AG04450 (cell line): ENCODE measurements at places on chromosomes 11 and 22.

DNA sequence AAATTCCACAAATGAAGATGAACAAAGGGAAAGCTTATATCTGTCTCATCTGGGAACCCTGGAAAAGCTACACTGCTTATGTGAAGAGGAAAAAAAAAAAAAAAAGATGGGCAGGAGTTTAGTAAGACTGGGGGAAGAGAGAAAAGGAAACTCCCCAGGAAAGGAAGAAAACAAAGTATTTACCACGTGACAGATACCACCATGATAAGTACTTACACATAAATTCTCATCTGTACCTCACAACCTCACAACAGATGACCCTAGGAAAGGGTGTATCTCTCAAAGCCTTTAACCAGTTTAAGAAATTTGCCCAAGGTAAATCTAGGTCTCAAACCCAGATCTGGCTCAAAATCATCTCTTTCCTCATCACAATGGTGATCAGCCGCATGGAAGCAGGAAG is 77.1 kb downstream of the GAB2 start:
- DNase-seq: no peak

- DNase-seq: no peak
Measured at GRCh38 chr11:34827228-34827627, 89.0 kb downstream of the APIP start.

DNA sequence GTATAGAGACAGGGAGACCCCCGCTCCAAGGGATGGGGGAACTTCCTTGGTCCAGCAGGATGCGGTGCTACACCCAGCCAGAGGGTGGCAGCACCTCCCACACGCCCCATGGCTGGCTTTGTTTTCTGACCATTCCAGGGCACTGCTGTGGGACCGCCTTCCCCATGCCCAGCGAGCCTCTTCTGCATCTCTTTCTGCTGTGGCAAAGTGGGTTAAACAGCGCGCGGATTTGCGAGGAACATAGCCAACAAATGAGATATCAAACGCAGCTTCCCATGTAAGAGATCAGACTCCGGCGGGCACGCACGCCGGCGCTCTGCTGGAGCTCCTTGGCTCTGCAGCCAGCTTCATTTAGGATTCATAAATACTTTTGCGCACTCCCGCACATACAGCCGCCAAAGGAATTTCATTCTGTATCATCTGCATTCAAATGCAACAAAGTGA is 485.8 kb upstream of the CADM1 start:
- no peak for DNase-seq

GRCh38 chr11:46346886-46347636 is at the start of gene DGKZ:
Gene DGKZ, plus strand, starts transcription at chr11:46347463. Its CDS starts 197 bp downstream, at chr11:46347660.
- no peak for DNase-seq

- DNase-seq: peak; percentile 39
Measured at GRCh38 chr11:9688716-9689511, 25.0 kb downstream of the SWAP70 start.

DNA sequence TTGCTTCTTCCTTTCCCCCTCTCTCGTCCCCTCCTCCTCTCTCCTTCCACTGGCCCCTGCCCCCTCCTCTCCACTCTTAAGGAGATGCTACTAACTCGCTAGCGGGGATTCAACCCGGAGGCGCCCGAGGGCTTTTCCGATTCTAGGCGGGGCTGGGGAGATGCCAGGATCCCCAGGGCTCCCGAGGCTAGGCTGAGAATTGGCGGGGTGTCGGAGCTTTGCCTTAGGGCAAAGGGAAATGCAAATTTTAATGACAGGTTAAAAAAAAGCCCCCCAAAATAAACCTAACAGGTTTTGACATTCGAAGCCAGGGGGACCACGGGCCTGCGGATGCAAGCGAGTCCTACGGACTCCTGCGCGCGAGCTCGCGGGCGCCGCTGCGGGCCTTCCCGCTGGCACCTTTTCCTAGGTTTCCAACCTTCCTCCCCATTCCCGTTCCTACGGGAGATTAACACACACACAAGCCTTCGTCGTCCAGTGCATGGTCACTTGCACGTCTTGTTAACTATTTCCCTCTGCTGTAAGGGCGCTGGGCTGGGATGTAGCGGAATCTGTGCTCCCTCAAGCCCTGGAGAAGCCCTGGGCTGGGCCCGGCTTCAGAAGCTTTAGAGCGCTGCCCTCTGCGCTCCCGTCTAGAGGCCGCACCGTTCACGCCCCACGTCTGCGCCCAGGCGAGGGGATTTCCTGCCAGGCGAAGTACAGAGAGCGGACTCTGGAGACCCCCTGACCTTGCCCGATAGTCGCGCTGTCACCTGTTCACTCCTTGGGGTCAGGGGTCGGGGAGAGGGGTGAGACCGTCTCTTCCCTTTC is 729 bp upstream of the ALX4 start:
- no peak for DNase-seq

DNA sequence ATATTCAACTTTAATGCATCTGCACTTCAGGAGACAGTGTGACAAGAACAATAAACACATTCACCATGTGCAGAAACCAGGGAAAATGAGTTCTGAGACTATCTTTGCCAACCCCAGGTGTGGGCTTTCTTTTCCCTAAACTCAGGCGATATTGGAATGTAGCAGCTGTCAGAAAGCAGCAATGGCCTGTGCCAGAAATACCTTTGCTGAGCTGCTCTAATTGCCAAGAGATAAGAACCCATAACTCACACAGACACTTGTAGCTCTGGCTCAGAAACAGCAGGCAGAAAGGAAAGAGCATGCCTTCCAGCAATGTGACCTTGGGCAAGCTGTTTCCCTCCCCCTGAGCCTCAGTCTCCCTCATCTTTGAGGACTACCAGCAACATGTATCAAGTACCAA is 77.6 kb downstream of the PLEKHA7 start:
- DNase-seq: no peak

DNA sequence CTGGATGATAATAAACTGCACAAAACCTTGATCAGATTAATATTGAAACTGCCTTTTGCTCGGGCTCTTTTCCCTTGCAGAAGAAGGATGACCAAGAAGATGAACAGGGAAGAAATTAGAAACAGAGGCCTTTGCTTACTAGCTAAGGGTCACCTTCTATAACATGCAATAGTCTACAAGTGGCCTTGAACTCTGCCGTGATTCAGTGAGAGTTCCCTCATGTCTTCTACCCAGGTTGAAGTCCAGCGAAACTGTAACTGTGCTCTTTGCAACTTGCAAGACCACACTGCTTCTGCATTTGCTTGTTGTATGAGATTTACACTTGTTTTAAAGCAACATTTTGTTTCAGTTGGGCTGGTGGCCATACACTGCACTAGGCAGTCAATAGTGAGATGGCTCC is 108.4 kb downstream of the IGLL1 start:
- no peak for DNase-seq

DNA sequence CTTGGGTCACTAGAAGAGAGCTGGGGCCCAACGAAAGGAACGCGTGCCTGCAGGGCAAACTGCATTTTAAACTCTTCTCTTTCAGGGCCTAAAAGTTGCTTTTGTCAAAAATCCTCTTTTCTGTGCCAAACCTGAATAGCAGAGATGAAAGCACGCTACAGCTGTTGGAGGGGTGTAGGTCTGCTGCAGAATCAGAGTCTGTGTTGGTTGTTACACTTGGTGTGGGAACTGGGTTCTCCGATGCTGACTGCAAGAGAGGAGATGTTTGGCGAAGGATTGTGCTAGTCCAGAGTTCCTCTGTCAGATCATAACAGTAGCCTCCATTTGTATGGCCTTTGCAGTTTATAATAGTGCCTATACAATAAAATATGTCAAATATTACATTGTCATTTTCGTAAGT is 41.8 kb downstream of the BARX2 start:
- DNase-seq: no peak

DNA sequence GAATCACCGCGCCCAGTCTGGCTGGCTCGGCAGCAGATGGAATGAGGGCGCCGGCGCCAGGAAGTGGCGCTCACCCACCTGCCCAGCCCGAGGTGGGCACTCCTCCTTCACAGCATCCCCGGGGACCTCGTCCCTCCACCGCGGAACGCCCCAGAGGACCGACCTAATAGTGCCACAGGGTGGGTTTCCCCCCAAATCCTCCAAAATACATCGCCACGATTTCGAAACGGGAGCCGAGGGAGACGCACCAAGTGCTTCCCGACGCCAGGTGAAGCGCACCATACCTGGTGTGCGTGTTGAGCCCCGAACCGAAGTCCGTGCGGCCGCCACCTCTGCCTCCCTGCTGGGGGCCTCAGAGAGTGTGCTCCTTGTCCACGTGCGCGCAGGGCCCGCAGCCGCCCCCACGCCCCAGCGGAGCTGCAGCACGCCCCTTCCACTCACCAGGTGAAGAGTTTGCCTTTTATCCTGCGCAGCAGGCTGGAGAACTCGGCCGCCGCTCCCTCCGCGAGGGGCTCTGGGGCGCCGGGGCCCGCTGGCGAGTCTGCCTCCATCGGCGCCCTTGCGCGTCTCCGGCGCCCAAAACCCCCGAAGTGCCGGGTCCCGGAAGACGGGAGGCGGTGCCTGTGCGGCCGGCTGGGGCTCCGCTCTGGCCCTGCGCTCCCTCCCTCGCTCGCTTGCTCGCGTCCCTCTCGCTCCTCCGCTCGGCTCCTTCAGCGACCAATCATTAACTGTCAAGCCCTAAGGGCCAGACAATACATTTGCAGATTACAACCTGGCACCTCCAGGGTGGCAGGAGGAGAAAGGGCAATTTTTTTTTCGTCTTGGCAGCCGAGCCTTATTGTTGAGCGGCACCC is at the start of gene SLC35F2:
Gene SLC35F2 (minus strand): TSS at position 571 of the 854 bp plus-strand sequence. CDS start 20 bp downstream, at position 551.
- no peak for DNase-seq

DNA sequence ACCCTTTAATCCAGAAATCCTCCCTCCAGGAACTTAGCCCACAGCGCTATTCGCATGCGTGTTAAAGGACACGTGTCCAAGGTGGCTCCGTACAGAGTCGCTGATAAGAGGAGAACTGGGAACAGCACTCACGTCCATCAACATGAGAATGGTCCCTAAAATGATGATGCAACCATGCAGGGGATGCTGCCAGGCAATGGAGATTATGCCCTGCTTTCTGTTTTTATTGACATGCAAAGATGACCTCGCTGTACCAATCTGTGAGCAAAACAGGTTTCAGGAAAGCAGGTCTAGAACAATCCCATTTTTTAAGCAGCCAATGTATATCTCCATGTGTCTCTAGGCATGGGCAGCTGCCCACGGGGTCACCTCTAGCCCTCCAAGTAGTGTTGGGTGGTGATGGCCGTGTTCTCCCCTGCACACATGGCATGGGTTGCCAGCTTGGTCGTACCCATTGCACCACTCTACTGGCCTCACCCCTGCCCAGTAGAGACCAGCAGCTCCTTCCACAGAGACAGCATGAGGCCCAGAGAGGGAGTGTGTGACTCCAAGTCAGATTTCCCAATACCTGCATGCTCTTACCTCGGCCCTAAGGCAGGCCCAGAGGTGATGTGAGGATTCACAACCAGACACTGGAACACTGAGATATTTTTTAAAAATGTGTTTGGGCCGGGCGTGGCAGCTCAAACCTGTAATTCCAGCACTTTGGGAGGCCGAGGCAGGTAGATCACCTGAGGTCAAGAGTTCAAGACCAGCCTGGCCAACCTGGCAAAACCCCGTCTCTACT is 68.3 kb upstream of the LINC01488 start:
- no peak for DNase-seq

GRCh38 chr11:78914503-78914902 is 339.8 kb upstream of the NARS2 start:
- no peak for DNase-seq

DNA sequence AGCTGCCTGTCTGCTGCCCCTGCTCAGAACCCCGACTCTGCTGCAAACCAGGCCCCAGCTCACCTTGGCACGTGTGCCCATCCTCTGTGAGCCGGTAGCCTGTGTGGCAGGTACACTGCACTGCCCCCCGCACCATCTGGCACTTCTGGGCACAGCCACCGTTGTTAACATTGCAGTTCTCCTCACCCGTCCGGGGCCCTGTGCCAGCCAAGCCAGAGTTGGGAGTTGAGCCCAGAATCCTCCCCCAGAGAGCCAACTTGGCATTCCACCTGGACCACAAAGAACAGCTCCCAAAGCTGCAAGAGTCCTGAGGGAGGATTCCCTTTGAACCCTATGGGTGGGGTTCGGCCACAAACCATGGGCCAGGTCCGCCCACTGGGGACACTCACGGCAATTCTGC is 22.5 kb downstream of the LRP4 start:
- no peak for DNase-seq

DNA sequence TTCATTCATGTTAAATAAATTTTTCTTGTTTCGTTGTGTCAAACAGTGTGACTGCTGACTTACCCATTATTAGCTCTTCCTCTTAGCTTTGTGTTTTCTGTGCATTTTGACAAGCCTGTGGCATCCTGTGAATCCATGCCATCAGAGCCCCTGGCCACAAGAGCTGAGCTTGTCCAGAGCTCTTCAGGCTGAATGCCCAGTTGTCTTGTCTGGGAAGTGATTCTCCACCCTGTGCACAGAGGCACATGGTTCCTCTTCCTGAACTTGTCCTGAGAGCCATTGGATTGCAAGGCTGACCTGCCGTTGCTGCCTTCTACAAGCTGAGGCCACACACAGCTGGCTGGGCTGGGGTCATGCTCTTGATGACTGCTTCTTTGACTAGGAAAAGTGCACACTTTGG is 64.1 kb downstream of the PPP6R3 start:
- no peak for DNase-seq

GRCh38 chr22:47162865-47163264 is 400.4 kb downstream of the TBC1D22A start:
- DNase-seq: no peak

GRCh38 chr22:24834845-24835570 is 29.0 kb downstream of the SGSM1 start:
- no peak for DNase-seq

DNA sequence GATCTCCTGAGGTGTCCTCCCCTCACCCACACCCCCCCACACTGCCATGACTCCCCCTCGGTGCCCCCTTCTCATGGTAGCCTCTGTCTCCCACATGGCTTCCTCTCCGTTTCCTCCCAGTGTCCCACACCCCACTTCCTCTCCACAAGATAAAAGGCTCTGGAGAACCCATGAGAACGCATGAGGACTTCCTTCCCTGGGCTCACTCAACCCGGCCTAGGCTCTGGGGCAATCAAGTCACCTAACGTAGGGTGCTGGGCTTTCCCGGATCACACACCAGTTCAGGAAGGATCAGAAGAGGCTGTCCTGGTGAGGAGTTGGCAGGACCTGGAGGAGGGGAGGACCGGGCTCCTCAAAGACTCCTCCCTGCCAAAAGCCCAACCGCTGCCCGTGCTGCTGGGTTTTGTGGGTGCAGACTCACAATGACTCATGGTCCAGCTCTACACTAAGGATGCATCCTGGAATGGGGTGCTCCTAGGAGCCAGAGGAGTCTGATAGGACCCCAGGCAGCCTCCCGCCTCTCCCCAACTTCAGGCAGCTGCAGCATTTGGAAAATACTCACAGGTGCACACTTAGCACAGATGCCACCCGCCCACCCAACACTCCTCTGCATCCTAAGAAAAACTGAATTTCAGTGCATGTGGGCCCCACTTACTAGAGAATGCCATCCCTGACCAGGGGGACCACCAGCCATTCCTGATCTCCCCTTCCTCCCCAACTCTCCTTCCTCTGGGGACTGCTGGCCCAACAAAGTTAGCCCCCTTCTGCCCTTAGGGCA is 21.0 kb downstream of the SLC22A12 start:
- no peak for DNase-seq
